ENCODE measurements at places on chromosomes 16 and 17. TPM values are rescaled to one million over a fixed set of nuclear protein-coding genes. Genes with fewer than 3 reads are reported as not detected.

The ADCY9 gene
- 21.8 TPM for polyA plus RNA-seq

The TVP23A gene
- 0.53 TPM for polyA plus RNA-seq

The PIRT gene
- 1.9 TPM for polyA plus RNA-seq

The PRRT2 gene
- polyA plus RNA-seq, result 8.2 TPM

The FKBP10 gene
- 84.5 TPM for polyA plus RNA-seq

The TP53TG3B gene
- polyA plus RNA-seq, result not detected

The VAT1L gene
- 5.8 TPM for polyA plus RNA-seq

The SLC16A6 gene
- polyA plus RNA-seq, result 0.41 TPM

The RBL2 gene
- polyA plus RNA-seq, result 67.3 TPM

The PIK3R6 gene
- polyA plus RNA-seq, result 0.79 TPM

The NDRG4 gene
- polyA plus RNA-seq, result 7.8 TPM

The LRRC46 gene
- polyA plus RNA-seq, result 0.30 TPM

The SLC35G3 gene
- polyA plus RNA-seq, result not detected

The OR3A3 gene
- not detected for polyA plus RNA-seq

The GAST gene
- not detected for polyA plus RNA-seq

The TEX19 gene
- polyA plus RNA-seq, result not detected

The PYDC1 gene
- polyA plus RNA-seq, result not detected

The BAIAP3 gene
- 2.7 TPM for polyA plus RNA-seq

The NTN1 gene
- 23.9 TPM for polyA plus RNA-seq

The PRSS33 gene
- not detected for polyA plus RNA-seq

Measured in urinary bladder (tissue), 4 donors.